ENCODE measurements at places on chromosomes 7 and 10. TPM values are rescaled to one million over a fixed set of nuclear protein-coding genes. Genes with fewer than 3 reads are reported as not detected.

SLC26A5 gene
- not detected for polyA plus RNA-seq

HECW1 gene
- polyA plus RNA-seq = not detected

PON1 gene
- polyA plus RNA-seq = not detected

TAS2R3 gene
- not detected for polyA plus RNA-seq

NKX6-2 gene
- not detected for polyA plus RNA-seq

MAT1A gene
- not detected for polyA plus RNA-seq

CRHR2 gene
- polyA plus RNA-seq = not detected

ST8SIA6 gene
- 2.1 TPM for polyA plus RNA-seq

NPY4R2 gene
- not detected for polyA plus RNA-seq

PAPOLB gene
- not detected for polyA plus RNA-seq

VPS37D gene
- not detected for polyA plus RNA-seq

CAMK2G gene
- polyA plus RNA-seq = 5.0 TPM

ZNF503 gene
- 0.09 TPM for polyA plus RNA-seq

AKR1B15 gene
- not detected for polyA plus RNA-seq

ZNF487 gene
- 7.7 TPM for polyA plus RNA-seq

FBXL13 gene
- polyA plus RNA-seq = not detected

ARL4A gene
- 24.9 TPM for polyA plus RNA-seq

PCLO gene
- not detected for polyA plus RNA-seq

MCMBP gene
- polyA plus RNA-seq = 65.6 TPM

NME8 gene
- polyA plus RNA-seq = 4.7 TPM

STEAP1B gene
- polyA plus RNA-seq = not detected

OR2A5 gene
- polyA plus RNA-seq = not detected

IGFBP1 gene
- not detected for polyA plus RNA-seq

AVL9 gene
- 14.5 TPM for polyA plus RNA-seq

MNX1 gene
- not detected for polyA plus RNA-seq

FIGNL1 gene
- 10.3 TPM for polyA plus RNA-seq

LLCFC1 gene
- not detected for polyA plus RNA-seq

CLRN3 gene
- polyA plus RNA-seq = not detected

TAC1 gene
- polyA plus RNA-seq = not detected

AGAP3 gene
- polyA plus RNA-seq = 4.3 TPM

FAM149B1 gene
- 4.5 TPM for polyA plus RNA-seq

TEX36 gene
- not detected for polyA plus RNA-seq

SLC26A3 gene
- not detected for polyA plus RNA-seq

ERVW-1 gene
- not detected for polyA plus RNA-seq

WDR86 gene
- 2.2 TPM for polyA plus RNA-seq

KLF14 gene
- not detected for polyA plus RNA-seq

NPSR1 gene
- not detected for polyA plus RNA-seq

NPY gene
- polyA plus RNA-seq = not detected

AP3M1 gene
- 44.3 TPM for polyA plus RNA-seq

MSMB gene
- not detected for polyA plus RNA-seq

FAM237B gene
- not detected for polyA plus RNA-seq

HMX3 gene
- not detected for polyA plus RNA-seq

ZNF727 gene
- polyA plus RNA-seq = 0.42 TPM

NKX2-3 gene
- polyA plus RNA-seq = not detected

MDFIC gene
- 40.5 TPM for polyA plus RNA-seq

IL6 gene
- polyA plus RNA-seq = not detected

GPAM gene
- 2.0 TPM for polyA plus RNA-seq

RGS10 gene
- polyA plus RNA-seq = 40.7 TPM

SRGN gene
- polyA plus RNA-seq = 1,240 TPM

ADRB1 gene
- 0.12 TPM for polyA plus RNA-seq

CPN1 gene
- not detected for polyA plus RNA-seq

HACD1 gene
- polyA plus RNA-seq = 1.9 TPM

Measured in immature natural killer cell (primary cell).